Thoracic aorta (tissue), 2 donors: ENCODE measurements at places on chromosomes 6 and 20. TPM values are rescaled to one million over a fixed set of nuclear protein-coding genes. Genes with fewer than 3 reads are reported as not detected.

GRCh38 chr6:69719602-69720193 is 77.1 kb downstream of the LMBRD1 start:
- DNase-seq: no peak

NRN1 gene
- 7.5 TPM for total RNA-seq

MMP24OS gene
- total RNA-seq: 38.1 TPM

ULBP3 gene
- total RNA-seq: 0.78 TPM

- DNase-seq: no peak
Measured at GRCh38 chr6:6781172-6781872, 192.8 kb downstream of the LY86 start.
